ENCODE measurements at places on chromosomes 3 and 15.
A peak's percentile ranks its signal among the peaks of the same experiment; 100 is the strongest.

GRCh38 chr3:46098319-46098761, 71.1 kb upstream of the XCR1 start:
- peak; percentile 48 for DNase-seq
- no peaks in the 10 kb centered on the region for H3K36me3 ChIP-seq
- H3K27ac ChIP-seq = peak overlapping the region; percentile 35

DNA sequence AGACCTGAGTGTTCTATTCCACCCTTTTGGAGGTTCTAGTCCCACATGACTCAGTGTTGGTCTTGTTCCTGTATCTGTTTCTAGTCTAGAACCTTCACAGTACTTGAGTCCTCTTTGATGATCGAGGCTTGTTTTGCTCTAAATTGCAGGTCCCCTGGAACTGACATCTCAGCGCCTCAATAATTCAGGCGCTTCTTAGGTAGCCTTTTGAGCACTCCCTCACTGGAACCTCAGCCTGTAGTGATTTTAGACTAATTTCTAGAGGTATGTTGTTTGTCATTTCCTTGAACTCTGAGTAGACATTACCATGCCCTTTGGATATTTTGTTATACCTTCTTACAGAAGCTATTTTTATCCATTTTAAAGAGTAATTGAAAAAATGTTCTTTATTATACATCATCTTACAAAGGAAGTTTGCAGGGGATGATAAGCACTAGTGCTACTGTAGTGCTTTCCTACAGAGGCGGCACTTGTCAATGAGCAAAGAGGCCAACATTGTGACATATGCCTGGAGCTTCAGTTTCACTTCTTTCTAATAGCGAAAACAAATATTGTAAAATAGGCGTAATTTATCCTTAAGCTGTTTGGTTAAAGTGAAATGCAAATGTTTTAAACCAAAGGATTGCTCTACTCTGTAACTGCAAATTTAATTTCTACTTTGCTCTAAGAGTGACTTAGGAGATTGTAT, 75.7 kb downstream of the EFL1 start:
- H3K27me3 ChIP-seq = no peaks in the 10 kb centered on the region
- no peak overlapping the region for H3K4me3 ChIP-seq
- no peak for DNase-seq
- H3K4me1 ChIP-seq = no peaks in the 10 kb centered on the region
- H3K27ac ChIP-seq = no peak overlapping the region

GRCh38 chr3:48413086-48413485, 16.8 kb downstream of the PLXNB1 start:
- no peaks in the 10 kb centered on the region for H3K36me3 ChIP-seq
- no peak for DNase-seq
- no peaks in the 10 kb centered on the region for H3K4me1 ChIP-seq
- H3K4me3 ChIP-seq = no peak overlapping the region

DNA sequence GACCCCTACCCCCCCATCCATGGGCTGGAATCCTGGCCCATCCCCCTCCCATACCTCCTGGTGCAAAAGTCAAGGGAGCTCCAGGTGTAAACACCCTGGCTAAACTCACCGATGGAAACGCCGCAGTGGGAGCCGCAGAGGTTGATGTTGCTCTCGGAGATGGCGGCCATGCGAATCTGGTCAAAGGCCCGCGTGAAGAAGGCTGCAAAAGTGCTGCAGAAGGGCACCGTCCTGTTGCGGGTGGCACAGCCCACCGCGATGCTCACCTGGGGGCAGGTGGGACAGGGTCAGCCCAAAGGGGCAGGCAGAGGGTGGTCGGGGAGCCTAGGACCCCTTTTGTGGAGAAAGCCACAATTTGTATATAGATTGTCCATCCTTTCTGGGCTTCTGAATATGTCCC, 26.7 kb downstream of the TKT start:
- H3K4me1 ChIP-seq = no peaks in the 10 kb centered on the region
- H3K4me3 ChIP-seq = no peak overlapping the region
- no peak overlapping the region for H3K27ac ChIP-seq

GRCh38 chr3:194070634-194071409, 65.1 kb upstream of the HES1 start:
- no peak overlapping the region for H3K27ac ChIP-seq
- H3K27me3 ChIP-seq = no peaks in the 10 kb centered on the region
- H3K36me3 ChIP-seq = no peaks in the 10 kb centered on the region
- H3K4me3 ChIP-seq = no peak overlapping the region
- peak; percentile 17 for DNase-seq
- peaks cover 5% of the 10 kb centered on the region for H3K4me1 ChIP-seq

GRCh38 chr3:81922404-81922803, 161.0 kb upstream of the GBE1 start:
- DNase-seq = no peak
- no peaks in the 10 kb centered on the region for H3K4me1 ChIP-seq
- no peaks in the 10 kb centered on the region for H3K27me3 ChIP-seq
- no peak overlapping the region for H3K4me3 ChIP-seq
- H3K36me3 ChIP-seq = no peaks in the 10 kb centered on the region

- no peaks in the 10 kb centered on the region for H3K4me1 ChIP-seq
- H3K27me3 ChIP-seq = peaks cover 5% of the 10 kb centered on the region
- DNase-seq = no peak
- H3K27ac ChIP-seq = no peak overlapping the region
- no peaks in the 10 kb centered on the region for H3K36me3 ChIP-seq
Measured at GRCh38 chr3:130395916-130396315, 50.4 kb downstream of the COL6A5 start.

- H3K4me1 ChIP-seq = peaks cover 22% of the 10 kb centered on the region
- no peaks in the 10 kb centered on the region for H3K27me3 ChIP-seq
- H3K36me3 ChIP-seq = no peaks in the 10 kb centered on the region
- H3K4me3 ChIP-seq = no peak overlapping the region
- no peak for DNase-seq
Measured at GRCh38 chr3:150447631-150448465, 39.8 kb downstream of the TSC22D2 start.

DNA sequence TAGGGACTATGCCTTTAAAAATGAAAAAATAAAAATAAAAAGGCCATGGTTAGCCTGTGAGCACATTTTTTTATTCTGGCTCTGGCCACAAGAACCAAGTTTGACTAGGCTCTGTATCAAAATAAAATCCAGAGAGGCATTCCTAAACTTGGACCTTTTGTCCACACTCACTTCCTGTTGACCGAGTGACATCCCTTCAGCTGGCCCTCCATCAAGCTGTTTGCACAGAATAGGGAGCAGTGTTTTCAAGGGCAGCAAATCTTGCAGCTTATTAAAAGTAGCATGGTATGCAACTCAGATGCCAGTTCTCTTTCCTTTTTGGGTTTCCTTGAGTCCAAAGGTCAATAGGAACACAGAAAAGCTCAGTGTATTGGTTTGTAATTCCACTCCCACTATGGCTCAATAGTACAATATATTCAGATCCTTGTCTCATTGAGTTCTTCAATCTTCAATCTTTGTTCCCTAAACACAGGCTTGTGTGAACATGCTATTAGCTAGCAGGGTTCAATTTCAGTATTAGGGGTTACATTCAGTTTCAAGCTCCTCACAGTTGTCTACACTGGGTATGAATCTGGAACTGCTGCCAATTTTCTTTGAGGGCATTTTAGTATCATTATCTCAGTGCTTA, 244.5 kb downstream of the RBMS3 start:
- no peaks in the 10 kb centered on the region for H3K4me1 ChIP-seq
- DNase-seq = no peak
- no peak overlapping the region for H3K27ac ChIP-seq
- H3K4me3 ChIP-seq = no peak overlapping the region

Measured in CD4-positive, alpha-beta memory T cell (primary cell).